Esophagus squamous epithelium (tissue), 5 donors: ENCODE measurements at places on chromosomes 1 and 21.

DNA sequence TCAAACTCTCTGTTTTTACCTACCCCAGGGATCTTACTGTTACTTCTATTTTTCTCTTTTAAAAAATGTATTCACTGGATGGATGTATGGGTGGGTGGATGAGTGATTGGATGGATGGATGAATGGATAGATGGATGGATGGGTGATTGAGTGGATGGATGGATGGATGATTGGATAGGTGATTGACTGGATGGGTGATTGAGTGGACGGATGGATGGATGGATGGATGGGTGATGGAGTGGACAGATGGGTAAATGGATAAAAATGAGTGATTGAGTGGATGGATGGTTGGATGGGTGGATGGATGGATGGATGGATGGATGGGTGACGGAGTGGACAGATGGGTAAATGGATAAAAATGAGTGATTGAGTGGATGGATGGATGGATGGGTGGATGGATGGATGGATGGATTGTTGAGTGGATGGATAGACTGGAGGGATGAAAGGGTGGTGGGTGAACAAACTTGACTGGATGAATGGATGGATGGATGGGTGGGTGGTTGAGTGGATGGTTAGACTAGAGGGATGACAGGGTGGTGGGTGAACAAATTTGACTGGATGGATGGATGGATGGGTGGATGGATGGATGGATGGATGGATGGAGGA, 118.0 kb upstream of the ZBTB40 start:
- no peaks in the 10 kb centered on the region for H3K36me3 ChIP-seq
- no peak overlapping the region for H3K4me3 ChIP-seq
- no peaks in the 10 kb centered on the region for H3K4me1 ChIP-seq
- no peak for DNase-seq
- H3K27ac ChIP-seq: no peak overlapping the region
- H3K27me3 ChIP-seq: no peaks in the 10 kb centered on the region

DNA sequence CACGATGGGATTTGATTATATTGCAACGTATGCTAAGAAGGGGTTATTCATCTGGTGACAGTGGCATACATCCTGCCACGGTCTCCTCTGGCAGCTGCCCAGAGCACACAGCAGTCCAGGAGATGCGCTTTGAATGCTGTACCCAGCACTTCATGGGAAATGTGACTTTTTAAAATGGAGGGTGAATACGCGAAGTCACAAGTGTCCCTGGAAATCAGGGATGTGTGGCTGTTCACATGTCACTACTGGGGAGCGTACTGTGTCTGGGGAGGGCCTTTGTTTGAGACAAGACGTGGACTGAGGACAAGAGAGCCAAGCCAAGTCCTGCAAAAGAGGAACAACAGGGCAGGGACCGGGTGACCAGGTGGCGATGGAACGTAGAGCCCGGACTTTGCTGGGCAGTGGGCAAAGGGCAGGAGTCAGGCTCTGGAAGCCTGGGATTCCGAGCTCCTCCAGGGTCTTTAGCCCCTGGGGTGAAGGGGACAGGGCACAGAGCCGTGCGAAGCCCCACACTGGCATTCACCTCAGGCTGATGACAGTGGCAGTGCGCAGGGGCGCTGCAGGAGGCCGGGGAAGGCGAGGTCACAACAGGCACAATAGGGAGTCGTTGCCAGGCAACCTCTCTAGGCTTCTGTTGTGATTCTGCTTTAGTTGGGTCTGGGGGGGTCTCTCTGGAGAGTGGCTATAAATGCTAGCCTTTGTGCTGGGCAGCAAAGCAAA, 11.4 kb upstream of the ZBTB21 start:
- H3K4me1 ChIP-seq: no peaks in the 10 kb centered on the region
- H3K4me3 ChIP-seq: no peak overlapping the region
- DNase-seq: no peak
- H3K27me3 ChIP-seq: peaks cover 16% of the 10 kb centered on the region

DNA sequence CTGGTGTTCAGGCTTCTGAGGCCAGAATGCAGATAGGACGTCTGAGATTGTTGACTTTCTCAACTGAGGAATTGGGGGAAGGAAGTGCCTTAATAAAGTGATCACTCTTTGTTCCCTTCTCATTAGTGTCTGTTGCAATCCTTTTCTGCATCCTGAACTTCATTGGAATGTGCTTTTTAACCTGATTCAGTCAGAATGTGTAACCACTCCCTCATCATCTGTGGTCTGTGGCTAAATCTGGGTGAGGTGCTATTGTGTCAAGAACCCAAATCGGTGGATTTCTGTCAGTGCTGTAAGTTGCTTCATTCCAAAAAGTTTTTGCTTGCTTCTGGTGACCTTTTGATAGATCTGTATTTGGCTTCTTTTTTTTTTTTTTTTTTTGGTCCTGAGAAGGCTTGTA, 38.2 kb downstream of the ARID1A start:
- no peaks in the 10 kb centered on the region for H3K27me3 ChIP-seq
- H3K4me3 ChIP-seq: no peak overlapping the region
- no peak overlapping the region for H3K27ac ChIP-seq
- peaks cover 3% of the 10 kb centered on the region for H3K4me1 ChIP-seq
- peaks cover 97% of the 10 kb centered on the region for H3K36me3 ChIP-seq

DNA sequence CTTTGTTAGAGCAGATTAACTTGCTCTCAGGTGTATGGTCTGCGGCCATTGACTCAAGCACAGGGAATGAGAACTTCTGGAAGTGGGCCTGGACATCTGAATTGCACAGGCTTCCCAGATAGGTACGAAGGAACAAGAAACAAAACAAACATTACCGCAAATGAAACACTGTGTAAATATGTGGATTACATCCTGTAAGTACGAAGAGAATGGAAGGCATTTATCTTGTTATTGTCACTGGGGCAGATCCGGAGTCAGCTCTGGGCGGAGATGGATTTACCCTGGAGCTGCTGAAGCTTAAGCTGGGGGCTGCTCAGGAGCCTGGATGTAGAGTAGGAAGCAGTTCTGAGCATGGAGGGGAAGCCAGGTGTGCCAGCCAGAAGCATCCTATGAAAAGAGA, 6.8 kb downstream of the HES2 start:
- no peak for DNase-seq
- no peak overlapping the region for H3K4me3 ChIP-seq
